ENCODE measurements at places on chromosomes 7 and 10.

DNA sequence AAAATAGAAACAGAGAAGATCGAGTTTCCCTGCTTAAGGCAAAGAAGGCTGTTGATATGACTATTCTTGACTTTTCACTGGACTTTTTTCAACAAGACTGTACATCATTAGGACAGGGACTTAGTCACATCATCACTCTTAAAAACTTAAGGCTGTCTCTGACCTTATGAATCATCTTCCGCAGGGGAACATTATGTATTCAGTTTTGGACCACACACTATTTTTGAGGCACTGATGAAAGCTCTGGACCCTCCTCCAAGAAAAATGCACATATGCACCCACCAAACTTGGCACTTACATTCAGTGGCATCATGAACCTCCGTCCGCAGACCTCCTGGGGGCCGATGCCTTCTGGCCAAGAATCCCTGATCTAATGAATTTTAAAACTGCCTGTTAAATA lies 96.4 kb downstream of the CALD1 start:
- DNase-seq = no peak

- DNase-seq = no peak
Observed at GRCh38 chr10:81348003-81348402, 527.0 kb upstream of the NRG3 start.

DNA sequence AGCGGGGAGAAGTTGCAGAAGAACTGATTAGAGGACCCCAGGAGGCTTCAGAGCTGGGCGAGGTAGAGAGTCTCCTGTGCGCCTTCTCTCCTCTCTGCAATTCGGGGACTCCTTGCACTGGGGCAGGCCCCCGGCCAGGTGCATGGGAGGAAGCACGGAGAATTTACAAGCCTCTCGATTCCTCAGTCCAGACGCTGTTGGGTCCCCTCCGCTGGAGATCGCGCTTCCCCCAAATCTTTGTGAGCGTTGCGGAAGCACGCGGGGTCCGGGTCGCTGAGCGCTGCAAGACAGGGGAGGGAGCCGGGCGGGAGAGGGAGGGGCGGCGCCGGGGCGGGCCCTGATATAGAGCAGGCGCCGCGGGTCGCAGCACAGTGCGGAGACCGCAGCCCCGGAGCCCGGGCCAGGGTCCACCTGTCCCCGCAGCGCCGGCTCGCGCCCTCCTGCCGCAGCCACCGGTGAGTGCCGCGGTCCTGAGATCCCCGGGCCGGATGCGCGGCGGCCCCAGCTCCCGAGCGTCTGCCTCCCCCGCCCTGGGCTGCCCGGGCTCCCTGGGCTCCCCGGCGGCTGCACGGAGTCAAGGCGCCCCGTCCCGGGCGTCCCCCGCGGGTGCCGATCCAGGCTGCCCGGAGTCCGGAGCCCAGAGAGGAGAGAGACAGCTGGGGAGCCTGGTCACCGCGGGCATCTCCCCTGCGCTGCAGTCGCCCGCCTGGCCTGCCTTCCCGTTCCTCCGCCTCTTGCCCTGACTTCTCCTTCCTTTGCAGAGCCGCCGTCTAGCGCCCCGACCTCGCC lies at the start of gene PLAU:
Gene PLAU, plus strand, starts transcription at position 369 of the 789 bp plus-strand sequence. CDS start 424 bp downstream, outside the sequence.
- peak; percentile 66 for DNase-seq

- no peak for DNase-seq
Observed at GRCh38 chr10:62341419-62341818, 32.8 kb upstream of the ZNF365 start.

DNA sequence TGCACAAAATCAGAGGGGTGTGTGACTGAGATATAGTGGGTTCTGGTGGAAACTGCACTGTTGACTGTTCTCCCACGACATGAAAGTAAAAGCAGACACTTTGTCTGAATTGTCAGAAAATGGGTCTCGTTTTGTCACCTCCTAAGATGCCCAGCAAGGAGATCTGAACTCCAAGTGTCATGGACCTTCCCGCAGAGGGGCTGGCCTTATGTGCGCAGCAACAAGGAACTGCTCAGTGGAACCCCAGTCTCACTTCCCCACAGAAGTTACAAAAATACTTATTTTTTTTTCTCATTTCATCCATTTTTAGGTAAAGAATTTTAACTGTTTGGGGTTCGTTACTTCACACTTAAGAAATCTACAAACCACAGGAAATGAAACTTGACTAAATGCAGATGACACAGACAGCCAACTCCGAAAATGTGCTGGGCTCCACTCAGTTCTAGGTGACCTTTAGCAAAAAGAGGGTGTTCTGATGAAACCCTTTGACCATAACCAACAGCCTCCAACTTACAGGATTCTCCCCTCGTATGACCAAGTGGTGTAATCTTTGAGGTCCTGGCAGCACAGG lies 115.0 kb downstream of the FAM107B start:
- DNase-seq = no peak

DNA sequence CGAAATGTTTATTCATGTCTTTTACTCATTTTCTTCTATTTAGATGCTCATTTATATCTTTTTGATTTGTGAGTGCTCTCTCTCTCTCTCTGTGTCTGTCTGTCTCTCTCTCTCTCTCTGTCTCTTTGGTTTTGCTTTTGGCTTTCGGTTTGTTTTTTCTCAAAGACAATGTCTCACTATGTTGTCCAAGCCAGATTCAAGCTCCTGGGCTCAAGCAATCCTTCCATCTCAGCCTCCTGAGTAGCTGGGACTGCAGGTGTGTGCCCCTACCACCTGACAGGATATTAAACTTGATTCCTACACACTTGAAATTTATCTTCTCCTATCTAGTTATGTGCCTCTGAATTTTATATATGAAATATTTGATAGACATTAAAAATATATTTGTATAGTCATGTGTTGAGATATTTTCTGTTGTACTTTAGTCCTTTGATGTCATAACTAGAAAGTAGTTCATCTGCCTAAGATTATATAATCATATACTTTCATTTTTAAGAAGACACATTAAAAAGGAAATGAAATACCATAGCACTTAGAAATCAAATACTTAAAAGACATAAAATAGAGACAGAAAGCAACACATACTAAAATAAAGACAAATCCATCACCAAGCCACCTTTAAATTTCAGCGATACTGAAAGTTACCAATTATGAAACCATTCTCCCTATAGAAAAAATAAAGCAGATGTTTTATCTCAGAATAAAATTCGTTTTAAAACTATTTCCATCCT lies 68.1 kb upstream of the SFMBT2 start:
- DNase-seq = no peak

DNA sequence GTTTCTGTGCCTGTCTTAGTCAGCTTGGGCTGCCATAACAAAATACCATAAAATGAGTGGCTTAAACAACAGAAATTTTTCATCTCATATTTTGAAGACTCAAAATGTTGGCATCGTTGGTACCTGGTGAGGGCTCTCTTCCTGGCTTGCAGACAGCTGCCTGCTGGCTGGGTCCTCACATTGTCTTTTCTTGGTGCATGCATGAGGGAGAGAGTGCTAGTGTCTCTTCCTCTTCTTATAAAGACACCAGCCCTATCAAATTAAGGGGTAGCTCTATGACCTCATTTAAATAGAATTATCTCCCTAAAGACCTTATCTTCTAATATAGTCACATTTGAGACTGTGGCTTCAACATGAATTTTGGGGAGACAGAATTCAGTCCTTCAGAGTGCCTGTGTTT lies 39.9 kb downstream of the ST8SIA6 start:
- no peak for DNase-seq

DNA sequence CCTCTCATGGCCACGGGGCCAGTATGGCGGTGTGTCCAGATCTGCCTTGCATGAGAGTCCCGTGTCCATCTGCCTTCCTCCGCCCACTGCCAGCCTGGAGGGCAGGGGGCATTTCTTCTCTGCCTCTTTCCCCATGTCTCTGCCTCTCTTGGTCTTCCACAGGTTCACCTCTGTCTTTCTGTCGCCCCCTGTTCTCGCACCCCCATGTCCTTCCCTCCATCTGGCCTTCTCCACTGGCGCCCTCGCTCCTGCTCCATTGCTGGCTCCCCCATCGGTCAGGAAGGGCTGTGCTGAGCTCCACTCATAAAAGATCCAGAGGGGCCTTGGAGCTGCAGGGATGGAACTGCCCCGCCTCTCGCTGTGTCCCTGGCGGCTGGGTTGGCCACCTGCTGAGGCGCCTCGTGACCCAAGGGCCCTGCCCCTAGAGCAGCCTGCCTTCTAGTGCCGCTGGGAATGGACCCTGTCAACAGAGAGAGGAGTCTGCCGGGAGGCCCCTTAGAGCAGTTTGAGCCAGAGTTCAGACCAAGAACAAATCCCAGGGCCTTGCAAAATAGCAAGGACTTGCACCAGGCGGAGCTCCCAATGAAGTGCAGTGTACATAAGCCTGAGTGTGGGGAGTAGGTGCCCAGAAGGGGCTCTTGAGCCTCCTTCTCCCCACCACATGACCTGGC lies 42.0 kb downstream of the GOLGA7B start:
- no peak for DNase-seq

DNA sequence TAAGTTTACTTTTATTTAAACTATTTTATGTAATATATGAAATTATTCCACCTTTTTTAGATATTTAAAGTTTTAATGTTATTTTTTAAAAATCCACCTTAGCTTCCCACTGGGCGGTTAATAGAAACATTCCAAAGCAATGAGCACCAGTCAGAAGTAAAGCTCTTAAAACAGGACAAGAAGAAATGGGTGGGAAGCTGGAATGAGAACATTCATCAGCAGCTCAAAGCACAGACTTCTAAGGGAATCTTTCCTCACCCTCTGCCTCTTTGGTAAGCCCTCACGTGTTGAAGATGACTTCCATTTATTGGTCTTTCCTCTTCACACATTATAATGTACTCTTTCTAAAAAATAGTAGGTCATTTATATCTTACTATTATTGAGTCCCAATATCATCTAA lies 3.1 kb downstream of the AGMO start:
- no peak for DNase-seq

DNA sequence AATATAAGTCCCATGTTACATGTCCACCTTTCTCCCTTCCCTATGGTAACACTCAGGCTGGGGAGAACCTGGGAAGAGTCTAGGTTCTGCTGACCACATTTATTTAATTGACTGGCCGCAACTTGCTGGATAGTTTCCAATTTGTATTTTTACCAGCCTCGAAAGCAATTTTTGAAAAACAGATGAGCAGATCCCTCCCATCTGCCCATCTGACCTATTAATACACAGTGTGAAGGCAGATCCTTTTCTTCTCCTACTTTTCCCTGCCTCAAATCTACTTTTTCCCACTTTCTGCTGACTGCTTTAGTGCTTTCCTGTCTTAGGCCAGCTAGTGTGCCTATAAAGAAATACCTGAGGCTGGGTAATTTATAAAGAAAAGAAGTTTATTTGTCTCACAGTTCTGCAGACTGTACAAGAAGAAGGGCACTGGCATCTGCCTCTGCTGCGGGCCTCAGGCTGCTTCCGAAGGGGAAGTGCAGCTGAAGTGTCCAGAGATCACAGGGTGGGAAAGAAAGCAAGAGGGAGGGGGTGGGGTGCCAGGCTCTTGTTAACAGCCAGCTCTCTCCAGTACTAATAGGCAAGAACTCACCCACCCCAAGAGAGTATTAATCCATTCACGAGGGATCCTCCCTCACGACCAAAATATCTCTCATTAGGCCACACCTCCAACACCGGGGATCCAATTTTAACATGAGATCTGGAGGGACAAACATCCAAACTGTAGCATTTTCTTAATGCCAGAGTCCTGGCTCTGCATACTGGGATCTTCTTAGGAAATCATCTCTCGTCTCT lies 336.0 kb upstream of the IGFBP3 start:
- DNase-seq = no peak

DNA sequence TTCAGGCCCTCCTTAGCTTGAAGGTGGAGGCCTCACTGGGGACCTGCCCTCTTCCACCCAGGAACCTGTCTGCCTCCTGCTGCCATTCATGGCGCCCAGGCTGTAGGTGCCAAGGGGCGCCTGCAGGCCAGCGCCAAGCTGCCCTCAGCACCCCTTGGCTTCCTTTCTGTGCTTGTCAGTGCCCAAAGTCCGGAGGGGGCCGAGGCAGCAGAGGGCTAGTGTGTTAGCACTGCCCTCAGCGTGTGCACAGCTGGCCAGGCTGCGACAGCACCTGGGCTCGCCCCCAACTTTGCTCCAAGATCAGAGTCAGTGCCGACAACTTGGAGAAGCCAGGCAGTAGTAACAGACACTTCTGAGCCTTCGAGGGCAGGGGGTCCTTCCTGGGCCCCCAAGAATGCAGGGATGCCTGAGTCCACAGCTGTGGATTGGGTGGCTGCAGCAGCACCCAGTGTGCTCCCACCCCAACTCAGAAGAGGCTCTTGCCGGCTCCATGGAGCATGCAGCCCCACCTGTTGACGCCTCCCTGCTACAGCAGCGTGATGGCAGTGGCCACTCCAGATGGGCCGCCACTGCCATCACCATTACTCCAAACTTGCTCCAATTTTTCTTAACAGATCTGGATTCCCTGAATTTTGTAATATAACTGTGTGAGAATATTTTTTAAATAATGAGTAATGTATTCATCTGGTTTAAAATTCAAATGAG lies 41.7 kb downstream of the CACUL1 start:
- DNase-seq = no peak

DNA sequence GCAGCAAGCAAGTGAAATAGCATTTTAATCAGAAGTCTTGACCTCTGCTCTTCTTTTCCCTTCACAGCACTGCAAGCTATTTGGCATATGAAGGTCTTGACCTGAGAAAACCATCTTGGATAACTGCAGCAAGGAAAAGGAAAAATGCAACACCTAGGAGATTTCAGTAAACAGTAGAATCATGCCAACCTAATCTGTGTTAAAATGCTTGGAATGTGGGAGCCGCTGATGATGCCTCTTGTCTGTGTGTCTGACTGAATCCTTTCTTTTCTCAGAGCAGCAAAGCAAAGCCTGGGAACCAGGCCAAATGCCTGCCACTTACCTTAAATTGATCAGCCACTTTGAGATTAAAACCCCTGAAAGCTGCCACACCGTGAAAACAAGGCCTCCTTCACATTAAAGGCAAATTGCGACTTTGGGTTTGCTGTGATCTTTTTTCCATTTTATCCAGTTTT lies 80.4 kb upstream of the CDK6 start:
- DNase-seq = peak; percentile 57
